Endothelial cell (in vitro differentiated cells): ENCODE measurements at places on chromosomes 6 and 20.

DNA sequence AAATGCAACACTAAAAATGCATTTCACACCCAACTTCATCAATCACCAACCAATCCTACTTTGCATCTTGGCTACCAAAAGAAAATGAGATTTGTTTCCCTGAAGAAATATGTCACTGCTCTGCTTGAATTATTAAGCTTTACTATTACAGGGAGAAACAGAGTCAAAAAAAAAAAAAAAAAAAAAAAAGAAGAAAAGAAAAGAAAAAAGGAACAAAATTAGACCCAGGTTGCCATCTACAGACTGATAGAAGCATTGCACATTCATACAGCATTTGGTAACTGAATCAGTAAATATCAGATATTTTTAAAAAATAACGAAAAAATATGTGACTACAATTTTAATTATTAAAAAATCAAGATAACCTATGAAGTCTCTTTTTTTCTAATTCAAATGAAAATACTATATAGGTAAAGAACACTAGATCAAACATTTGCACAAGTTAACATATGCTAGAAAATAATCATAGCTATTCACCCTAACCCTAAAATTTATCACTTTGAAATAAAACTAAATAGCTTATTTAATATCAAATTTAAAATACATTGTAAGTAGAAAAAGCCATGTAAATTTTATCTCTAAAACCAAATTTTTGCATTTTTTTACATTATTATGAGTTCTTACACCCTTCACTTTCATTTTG lies 83.3 kb downstream of the DCDC2 start:
- DNase-seq, result no peak

DNA sequence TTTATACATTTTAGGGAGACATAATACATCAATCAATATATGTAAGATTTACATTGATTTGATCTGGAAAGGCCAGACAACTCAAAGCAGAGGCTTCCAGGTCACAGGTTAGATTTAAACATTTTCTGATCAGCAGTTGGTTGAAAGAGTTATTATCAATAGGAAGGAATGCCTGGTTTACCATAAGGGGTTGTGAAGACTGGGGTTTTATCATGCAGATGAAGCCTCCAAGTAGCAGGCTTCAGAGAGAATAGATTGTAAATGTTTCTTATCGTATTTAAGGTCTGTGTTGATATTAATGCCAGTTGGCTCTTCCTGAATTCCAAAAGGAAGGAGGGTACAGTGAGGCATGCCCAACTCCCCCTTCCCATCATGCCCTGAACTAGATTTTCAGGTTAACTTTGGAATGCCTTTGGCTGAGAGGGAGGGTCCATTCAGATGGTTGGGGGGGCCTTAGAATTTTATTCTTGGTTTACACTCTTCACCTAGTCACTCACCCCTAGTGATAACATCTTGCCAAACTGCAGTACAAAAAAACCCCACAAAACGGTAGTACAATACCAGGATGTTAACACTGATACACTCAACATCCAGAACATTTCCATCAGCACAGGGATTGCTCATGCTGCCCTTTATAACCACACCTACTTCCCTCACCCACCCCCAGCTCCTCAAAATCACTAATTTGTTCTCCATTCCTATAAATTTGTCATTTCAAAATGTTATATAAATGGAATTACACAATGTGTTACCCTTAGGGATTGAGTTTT lies 259.6 kb upstream of the PLN start:
- no peak for DNase-seq

- DNase-seq, result no peak
Observed at GRCh38 chr6:6826095-6826901, 237.8 kb downstream of the LY86 start.

DNA sequence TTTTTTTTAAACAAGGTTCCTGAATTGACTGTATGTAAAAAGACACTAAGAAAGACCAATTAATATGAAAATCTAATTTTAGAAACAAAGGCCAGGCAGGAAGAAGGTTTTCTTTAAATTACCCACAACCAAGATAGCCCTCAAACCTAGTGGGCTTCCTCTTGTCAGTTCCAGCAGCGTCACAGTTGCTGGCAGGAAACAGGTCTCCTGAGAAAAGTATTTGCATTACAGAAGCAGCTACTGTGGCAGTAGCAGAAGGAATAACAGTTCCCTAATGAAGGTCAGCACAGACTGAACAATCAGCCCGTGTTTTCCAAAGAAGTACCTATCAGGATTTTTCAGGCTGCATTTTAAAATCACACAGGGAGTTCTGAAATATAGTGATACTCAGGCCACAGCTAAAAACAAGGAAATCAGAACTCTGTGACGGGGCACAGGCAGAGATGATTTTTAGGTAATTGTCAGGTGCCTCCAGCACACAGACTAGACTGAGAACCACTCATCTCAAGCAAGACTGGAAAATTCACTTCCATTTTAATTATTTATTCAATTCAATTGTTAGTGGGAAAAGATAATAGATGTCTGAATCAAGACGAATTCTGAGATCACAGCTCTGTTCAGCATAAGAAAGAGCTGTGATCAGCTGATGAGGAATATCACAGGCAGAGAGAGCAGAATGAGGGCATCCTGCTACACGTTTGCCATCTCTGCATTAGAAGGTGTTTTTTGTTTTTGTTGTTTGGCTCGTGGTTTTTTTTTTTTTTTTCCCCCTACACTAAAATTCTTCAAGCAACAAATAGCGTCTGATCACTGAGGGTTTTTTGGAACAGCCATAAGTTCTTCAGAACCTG lies 230.5 kb upstream of the KHDRBS2 start:
- no peak for DNase-seq

- DNase-seq, result no peak
Observed at GRCh38 chr6:42511803-42512422, 51.9 kb upstream of the UBR2 start.

DNA sequence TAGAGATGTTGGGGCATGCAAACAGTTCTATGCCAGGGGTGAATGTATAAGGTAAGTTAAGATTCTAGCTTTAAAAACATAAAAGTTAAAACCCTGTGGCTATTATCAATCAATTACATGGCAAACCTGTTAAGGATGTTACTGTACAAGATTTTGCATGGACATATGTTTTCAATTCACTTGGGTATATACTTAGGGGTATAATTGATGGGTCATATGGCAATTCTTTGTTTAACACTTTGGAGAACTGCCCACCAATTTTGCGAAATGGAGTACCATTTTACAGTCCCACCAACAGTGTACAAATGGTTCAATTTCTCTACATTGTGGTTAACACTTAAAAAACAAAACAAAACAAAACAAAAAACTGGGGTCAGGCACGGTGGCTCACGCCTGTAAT lies 9.4 kb upstream of the NCOA3 start:
- no peak for DNase-seq

DNA sequence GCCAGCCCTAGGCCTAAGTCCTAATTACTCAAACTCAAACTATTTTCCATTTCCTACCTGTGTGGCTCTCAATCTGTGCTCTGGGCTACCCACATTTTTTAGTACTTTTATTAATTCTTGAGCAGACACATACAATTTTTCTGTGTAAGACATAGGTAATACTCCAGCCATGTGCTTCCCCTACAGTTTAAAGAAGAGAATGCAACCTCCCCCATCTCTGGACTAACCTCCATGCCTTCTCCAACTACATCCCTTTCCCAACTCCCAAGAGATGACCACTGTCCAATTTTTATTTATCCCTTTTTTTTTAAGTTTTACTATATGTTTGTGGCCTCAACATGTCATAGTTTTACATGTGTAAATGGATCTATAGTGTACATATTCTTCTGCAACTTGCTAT lies 5.8 kb downstream of the HMGN4 start:
- no peak for DNase-seq

DNA sequence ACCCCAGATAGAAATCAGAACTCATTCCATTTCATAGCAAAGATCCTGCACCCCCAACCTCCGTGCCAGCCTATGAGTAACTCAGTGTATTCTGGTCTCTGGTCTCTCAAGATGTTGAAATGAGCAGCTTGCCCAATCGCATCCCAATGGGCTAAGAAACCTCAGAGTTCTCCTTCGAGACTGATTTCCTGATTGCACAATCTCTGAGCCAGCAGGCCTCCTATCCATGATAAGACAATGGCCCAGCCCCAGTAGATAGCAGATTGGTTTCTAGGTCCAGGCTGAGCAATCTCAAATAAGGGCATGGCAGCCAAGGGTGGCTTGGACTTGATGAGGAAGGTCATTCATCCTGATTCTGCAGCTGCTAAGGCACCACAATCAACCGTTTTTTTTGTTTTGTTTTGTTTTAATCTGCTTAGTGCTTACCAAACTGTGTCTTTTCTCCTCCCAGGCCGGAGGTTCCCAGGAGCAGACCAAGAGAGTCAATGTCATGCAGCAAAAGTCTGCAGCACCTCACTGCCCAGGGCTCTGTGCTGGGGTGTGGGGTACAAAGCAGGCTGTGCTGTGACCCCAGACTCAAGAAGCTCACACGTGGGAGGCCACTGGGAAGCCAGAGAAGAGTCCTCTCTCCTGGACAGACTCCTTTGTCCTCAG lies 125.1 kb upstream of the NXT1 start:
- no peak for DNase-seq

GRCh38 chr6:127206531-127207095 lies 60.1 kb upstream of the RNF146 start:
- DNase-seq, result no peak

- DNase-seq, result no peak
Observed at GRCh38 chr6:79543411-79543810, 6.2 kb upstream of the LCA5 start.

GRCh38 chr20:48310305-48310704 lies 517.5 kb downstream of the PREX1 start:
- DNase-seq, result no peak

DNA sequence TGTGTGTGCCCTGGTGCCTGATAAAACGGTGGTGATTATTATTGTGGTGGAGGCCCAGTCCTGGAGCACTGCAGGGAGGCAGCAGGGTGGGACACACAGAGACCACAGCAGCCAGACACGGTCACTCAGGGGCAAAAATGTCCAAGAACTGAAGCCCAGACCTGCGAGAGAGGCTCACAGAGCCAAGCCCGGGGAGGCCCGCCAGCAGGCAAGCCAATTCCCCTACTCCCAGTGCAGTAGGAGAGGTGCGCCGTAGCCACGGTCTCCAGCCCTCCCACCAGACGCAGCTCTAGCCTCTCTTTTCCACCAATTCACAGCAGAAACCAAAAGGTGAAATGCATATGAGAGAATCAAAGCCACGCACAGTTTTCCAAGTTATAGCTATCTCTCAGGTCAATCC lies 179.4 kb upstream of the TAB2 start:
- no peak for DNase-seq

GRCh38 chr6:114194362-114195026 lies 148.3 kb downstream of the HS3ST5 start:
- DNase-seq, result no peak

- no peak for DNase-seq
Observed at GRCh38 chr6:106102967-106103727, 17.0 kb downstream of the PRDM1 start.

GRCh38 chr6:159097256-159097655 lies 52.5 kb upstream of the TAGAP start:
- no peak for DNase-seq

DNA sequence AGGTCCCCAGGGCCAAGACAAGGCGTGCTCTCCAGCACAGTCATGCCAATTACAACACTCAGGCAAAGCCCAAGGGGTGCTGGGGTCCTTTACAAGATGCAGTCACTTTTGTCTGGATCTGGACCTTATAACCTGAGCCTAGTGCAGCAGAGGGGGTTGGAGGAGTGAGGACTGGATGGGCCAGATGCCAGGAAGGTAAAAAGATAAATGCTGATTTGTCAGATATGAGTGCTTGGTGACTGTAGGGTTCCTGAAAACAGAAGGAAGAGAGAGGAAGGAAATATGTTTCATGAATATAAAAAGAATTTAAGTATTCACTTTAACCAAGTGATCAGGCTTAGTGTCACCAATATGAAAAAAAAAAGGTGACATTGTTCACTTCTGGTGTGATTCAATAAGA lies 43.4 kb upstream of the TFAP2A start:
- DNase-seq, result no peak
